ENCODE measurements at places on chromosomes 11 and 22.

- DNase-seq, result no peak
Observed at GRCh38 chr22:41157083-41157482, 48.0 kb upstream of the L3MBTL2 start.

DNA sequence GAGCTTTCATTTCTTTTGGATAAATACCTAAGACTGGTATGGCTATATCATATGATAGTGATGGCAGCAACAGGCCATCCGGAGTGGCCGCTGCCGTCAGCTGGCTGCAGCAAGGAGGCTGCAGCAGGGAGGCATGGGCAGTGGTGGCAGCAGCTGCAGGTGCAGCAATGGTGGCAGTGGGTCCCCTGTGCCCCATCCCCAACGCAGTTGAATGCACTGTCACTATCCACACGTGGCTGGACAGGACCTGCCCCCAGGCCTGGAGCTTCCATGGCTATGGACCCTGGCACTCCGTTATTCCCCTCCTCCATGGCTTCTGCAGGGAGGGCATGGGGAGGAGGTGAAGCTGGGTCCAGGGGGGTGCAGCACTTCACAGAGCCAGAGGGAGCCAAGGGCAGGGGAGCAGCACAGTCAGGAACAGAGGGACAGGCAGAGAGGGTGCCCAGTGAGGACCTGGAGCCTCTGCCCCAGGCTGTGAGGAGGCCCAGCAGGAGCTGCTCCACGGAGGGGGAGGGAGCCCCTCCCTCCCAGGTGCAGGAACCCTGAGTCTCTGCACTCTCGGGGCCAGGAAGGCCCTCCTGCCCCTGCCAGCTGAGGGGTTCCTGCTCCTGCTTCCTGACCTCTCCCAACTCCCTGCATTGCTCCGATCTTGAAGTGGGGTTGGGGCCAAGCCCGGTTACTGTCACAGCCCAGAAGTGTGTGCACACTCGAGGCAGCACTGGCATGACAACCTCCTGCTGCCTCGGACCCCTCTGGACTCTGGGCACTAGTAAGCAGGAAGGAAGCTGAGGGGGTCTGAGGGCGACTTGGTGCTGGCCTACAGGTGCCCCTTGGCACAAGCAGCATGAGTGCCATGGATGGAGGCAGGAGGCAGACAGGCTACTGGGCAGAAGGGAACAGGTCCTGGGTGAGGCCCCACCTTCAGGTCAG lies 466.3 kb downstream of the GUCY1A2 start:
- DNase-seq, result no peak

DNA sequence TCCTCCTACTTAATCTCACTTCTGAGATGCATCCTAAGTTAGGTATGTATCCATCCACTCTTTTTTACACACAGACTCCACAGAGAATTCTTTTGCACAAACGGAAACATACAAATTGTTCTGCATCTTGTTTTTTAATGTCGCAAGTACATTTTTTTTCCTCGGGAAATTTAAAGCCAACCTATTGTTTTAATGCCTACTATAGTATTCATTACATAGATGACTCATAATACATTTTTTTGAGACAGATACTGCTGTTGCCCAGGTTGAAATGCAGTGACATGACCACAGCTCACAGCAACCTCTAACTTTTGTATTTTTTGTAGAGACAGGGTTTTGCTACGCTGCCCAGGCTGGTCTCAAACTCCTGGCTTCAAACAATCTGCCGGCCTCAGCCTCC lies 90.8 kb upstream of the TMEM45B start:
- DNase-seq, result no peak

GRCh38 chr22:36536717-36537116 lies 7.8 kb upstream of the EIF3D start:
- DNase-seq, result no peak

DNA sequence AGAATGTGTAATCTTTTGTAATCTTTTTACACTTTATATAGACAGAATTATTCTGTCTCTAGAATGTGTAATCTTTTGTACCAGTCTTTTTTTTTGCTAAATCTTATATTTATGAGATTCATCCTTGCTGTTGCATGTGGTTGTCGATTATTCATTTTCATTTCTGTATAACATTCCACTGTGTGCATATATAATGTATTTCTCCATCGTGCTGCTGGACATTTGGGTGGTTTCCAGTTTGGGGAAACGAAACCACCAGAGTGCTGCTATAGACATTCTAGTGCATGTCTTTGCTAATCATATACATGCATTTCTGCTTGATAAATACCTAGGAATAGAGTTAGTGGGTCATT lies 146.5 kb downstream of the GRIK4 start:
- peak; percentile 48 for DNase-seq

DNA sequence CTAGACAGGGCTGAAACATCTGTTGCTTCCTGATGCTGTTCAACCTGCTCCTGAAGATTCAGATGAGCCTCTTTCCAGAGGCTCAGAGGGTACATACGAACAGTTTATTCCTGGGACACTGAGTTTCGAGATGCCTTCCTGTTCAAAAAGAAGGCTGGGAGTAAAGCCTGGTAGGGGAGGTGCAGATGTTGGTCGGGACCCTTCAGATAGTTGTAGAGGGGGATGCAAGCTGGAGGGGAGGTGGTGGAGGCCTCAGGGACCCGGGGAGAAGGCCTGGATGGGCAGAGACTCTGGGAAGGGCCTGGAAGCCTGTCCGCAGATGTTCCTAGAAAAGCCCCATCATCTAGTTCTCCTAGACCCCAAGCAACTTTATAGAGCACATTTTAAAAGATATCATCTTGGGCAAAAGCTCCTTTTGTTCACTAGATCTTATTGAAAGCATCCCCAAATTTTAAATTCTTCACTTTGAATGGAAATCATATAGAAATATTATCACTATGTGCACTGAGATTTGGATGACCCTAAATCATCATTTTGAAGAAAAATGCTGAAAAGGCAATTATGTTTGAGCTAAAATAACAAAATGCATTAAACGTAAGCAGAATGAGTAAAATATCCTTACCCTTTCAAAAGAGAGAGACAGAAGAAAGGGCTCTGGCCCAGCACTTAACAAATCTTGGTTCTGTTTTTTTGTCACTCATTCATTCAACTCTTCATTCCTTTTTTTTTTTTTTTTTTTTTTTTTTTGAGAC lies 41.2 kb downstream of the RTL6 start:
- DNase-seq, result no peak

GRCh38 chr11:113806406-113806805 lies 26.8 kb downstream of the CLDN25 start:
- DNase-seq, result peak; percentile 43

DNA sequence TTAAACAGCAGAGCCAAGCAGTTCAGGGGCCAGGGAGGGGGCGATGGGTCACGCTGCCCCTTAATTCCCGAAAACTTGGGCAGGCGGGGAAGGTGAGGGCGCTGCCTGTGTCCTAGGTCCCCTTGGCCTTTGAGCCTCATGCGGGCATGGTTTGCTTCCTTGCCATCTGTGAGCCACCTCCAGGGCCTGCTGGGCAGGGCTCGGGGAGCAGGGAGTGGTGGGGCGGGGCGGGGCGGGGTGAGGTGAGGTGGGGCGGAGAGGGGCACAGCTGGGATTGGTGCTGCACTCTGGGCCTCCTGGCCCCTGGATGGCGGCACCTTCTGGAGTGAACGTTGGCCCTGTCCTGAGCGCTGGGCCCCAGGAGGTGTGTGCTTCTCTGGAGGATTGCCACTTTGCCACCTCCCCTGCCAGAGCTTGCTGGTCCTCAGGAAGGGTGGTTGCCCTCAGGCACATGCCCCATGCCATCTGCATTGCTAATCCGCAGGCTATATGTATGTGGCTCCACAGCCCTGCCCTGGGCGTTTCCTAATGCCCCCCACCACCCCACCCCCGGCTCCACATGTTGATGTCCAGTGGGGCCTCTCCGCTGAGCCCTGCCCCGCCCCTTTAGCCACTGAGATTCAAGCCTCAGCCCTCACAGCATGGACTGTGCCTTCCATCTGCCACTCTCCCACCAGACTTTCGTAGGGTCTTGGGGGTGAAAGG lies 352.5 kb downstream of the TBC1D22A start:
- no peak for DNase-seq
